ENCODE measurements at places on chromosomes 1 and 21.

GRCh38 chr1:5908461-5909375 is 83.5 kb downstream of the NPHP4 start:
- DNase-seq = no peak

- DNase-seq = no peak
Observed at GRCh38 chr1:173934440-173934839, 17.3 kb upstream of the SERPINC1 start.

GRCh38 chr21:40257342-40257741 is 390.1 kb downstream of the PCP4 start:
- no peak for DNase-seq

- DNase-seq = no peak
Observed at GRCh38 chr1:151143057-151143435, 3.4 kb downstream of the SEMA6C start.

- DNase-seq = no peak
Observed at GRCh38 chr1:168433238-168433637, 110.6 kb downstream of the XCL2 start.

GRCh38 chr1:14761291-14762153 is 163.0 kb downstream of the KAZN start:
- no peak for DNase-seq
